Stimulated activated CD8-positive, alpha-beta memory T cell treated with anti-CD3 and anti-CD28 coated beads, Interleukin-7, amount 100 ng/mL, for 24 hours (primary cell): ENCODE measurements at places on chromosomes 2 and 18.

- no peak for DNase-seq
Measured at GRCh38 chr2:73418343-73418742, 32.7 kb downstream of the ALMS1 start.

DNA sequence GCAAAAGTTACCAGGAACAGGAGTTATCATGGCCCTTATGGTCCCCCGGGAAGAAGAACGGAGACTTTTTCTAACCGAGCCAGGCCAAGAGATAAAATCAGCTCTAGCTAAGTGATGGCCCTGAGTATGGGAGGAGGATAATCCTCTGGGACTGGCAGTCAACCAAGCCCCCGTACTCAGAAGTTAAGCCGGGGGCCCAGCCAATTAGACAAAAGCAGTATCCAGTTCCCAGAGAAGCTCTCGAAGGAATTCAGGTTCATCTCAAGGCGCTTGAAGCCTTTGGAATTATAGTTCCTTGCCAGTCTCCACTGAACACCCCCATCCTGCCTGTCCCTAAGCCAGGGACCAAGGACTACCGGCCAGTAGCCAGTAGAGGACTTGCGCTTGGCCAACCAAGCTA, 365.3 kb upstream of the TCF4 start:
- DNase-seq, result no peak

GRCh38 chr2:240226672-240227537, 86.4 kb upstream of the OTOS start:
- DNase-seq, result no peak

DNA sequence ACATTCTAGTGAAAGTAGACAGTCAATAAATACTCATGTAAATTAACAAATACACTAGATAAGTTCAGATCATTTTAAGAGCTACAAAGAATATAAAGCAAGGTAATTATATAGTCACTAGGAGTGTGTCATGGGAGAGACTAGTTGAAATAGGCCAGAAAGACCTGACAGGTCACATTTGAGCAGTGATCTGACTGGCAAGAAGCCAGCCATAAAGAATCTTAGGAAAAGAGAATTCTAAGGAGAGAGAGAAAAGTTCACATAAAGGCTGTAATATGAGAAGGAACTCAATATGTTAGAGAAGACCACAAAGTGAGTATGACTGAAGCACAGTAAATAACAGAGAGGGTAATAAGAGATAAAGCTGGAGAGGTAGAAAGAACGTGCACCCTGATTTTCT, 31.2 kb downstream of the VSNL1 start:
- DNase-seq, result no peak

- no peak for DNase-seq
Measured at GRCh38 chr2:126855606-126856005, 43.1 kb upstream of the TEX51 start.

DNA sequence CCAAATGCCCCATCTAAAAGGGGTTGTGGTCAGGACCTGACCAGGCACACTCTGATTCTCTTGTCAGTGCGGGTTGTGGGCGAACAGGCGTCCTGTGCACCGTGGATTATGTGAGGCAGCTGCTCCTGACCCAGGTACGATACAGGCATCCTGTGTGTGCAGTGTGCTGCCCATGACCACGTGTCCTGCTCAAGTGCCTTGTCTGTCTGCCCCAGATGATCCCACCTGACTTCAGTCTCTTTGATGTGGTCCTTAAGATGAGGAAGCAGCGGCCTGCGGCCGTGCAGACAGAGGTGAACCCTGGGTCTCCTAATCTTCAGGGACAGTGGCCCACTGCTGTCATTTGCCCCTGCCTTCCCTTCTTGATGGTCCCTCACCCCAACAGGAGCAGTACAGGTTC, 14.6 kb downstream of the PTPN18 start:
- DNase-seq, result no peak

DNA sequence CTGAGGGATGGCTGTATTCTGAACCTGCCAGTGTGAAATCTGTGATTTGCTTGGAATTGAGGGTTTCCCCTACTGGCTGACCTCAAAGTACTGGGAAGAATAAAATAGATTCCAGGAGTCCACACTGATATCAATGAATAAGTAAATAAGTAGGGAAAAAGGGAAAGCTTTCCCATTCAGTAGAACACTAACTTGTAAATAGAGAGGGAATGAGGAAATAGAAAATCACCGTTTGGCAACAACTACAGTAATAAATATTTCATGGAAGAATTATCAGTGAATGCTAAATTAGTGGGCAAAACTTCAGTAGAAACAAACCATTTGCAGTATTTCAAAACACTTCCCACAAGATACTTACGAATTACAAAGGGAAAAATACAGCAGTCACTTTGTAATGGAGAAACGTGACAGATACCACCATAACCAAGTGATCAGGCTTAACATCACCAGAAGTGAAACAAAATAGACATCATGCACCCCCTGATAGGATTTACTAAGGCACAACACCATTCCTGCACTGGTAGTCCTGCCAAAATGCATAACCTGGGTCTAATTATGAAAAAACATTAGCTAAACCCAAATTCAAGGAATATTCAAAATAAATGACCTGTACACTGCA, 88.5 kb downstream of the ICA1L start:
- no peak for DNase-seq

DNA sequence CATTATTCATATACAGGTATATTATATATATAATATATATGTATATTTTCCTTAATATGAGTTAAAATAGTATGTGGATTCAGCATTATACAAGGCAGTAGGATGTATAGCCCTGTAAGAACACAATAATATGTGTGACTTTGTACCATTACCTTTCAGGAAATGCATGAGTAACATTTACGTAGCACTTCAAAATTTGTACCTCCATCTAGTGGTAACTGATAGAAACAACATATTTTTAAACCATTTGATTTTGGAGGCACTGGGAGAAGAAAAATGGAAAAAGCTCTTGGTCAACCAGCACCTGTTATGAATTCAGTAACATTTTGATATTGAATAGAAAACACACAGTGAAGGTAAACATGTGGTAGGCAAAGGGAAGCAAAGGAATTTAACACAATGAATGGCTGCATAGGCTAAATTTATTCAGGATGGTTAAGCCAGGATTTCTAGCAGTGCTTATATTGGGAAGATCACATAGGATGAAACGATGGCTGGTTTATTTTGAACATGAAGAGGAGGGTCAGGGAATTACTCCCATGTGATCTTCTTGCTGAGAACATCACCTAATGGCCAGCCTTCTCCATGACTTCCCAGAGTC, 565.5 kb downstream of the CCDC85A start:
- DNase-seq, result no peak

DNA sequence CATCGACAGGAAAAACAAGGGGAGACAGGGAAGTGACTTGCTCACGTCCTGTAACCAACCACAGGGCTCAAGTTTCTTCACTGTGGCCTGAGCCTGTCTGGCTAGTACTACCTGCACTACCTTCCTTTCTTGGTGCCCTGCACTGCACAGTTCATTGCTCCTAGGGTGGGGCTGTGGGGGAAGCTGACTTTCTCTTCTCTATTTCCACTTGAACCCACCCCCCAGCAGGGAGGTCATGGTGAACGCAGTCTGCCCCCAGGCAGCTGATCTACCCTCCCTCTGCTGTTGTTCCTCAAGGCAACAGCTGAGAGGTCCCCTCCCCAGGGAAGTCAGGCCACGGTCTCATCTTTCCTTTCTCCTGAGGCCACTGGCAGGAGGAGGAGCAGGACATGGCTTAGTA, 532.1 kb downstream of the SOX11 start:
- no peak for DNase-seq

DNA sequence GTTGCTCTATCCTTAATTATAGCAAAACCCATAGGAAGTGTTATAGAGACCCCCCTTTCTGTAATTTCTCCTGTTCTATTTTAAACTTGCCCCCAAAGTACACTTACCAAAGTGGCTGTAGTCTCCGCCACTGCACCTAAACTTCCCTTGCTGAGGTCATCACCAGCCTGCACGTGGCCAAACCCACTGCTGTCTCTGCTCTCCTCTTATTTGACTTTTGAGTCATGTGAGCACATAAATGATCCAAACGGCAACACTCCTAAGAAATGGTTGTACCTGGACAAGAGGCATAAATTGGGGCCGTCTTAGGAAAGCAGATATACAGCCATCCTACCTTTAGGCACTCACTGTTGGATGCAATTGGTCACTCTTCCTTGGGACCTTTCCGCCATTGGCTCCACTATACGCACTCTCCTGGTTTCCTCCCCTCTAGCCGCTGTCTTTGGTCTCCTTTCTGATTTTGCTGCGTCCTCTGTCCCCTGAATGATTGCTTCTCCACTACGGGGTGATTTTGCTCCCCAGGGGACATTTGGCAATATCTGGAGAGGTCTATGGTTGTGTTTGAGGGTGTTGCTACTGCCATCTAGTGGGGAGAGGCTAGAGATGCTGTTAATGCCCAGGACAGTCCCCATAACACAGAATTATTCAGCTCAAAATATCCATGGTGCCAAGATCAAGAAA, 19.2 kb upstream of the IL36G start:
- no peak for DNase-seq

DNA sequence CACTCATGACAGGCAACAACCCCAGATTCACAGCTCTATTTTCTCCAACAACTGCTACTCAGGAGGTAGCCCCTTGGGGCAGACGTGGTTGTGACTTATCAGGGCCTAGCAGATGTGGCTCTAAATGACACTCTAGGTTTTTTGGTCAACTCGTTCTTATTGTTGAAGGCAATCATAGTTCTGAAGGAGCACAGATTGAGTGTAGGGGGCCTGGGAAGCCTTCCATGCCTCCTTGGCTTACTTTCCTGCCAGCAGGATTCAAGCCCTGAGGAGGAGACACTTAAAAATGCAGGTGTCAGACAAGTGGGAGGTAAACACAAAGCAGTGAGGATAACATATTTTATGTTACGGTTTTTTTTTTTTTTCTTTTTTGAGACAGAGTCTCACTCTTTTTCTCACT, 23.5 kb upstream of the SUCLG1 start:
- no peak for DNase-seq

- DNase-seq, result no peak
Measured at GRCh38 chr2:71526975-71527374, 73.6 kb downstream of the DYSF start.

DNA sequence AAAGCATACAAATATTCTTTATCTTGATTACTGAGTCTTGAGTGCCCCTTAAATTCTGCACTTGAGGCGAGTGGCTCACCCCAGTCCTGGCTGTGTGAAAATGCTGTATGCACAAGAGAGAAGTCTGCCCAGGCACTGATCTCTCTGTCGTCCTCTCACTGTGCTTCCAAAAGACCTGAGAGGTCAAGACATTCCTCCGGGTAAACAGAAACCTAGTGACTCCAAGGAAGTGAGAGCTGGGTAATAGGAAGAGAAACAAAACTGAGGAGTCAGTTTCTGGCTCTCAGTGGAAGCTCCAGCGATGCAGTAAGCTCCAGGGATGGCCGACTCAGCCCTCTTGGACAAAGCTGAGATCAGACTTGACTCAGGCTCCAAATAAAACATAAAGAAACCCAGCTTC, 70.9 kb downstream of the AAK1 start:
- no peak for DNase-seq

DNA sequence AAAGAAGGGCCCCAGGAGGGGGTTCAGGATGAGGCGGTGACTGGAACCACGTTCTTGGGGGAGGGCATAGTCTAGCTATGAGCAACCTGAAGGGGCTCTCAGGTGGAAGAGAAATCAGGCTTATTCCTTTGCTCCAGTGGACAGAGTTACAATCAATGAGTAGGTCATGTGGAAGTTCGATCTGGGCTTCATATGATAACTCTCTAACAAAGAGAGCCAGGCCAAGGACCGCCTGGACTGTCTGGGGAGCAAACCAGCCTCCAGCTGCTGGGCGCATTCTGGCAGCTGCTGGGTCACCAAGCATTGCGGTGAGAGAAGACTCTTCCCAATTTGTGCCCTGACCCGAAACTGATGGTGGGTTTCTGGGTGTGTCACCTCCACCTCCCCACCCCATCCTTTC, 180.3 kb upstream of the SMAD2 start:
- DNase-seq, result no peak

DNA sequence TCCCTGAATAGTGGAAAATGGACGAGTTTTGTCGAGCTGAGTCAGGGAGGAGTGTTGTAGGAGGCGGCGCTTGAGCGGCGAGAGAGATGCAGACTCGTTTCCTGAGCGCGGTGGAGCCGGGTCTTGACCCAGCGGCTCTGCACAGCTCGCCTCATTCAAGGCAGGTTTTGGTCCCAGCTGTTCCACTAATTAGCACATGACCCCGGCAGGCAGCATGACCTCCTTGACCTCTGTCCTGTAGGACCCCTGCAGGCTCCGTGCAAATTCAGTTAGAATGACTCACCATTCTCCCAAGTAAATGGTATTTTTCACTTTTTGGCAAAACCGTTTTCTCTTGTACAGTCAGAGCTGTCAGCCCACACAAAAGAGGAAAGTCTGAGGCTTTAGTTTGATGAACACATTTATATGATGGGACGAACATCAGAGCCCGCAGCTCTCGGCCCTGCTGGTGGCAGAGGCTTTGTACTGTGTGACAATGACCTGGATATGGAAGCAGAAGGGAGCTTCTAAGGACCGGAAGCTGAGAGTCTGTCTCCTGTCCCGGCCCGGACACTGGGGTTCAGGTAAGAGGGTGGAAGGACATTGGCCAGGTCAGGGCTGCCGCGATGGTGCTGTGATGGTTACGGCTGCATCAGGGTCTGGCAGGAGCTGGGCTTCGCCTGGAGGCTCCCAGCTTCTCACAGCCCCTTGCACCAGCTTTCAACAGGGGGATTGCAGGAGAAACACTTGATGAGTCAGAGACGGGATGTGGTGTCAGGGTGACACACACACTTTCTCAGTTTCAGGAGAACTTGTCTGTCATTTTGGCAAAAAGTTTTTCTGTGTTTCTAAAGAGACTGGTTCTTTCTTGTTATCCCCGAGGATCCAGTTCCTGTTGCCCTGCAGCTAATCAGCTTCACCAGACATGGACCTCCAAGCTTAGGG, 29.9 kb upstream of the ALKAL2 start:
- no peak for DNase-seq

DNA sequence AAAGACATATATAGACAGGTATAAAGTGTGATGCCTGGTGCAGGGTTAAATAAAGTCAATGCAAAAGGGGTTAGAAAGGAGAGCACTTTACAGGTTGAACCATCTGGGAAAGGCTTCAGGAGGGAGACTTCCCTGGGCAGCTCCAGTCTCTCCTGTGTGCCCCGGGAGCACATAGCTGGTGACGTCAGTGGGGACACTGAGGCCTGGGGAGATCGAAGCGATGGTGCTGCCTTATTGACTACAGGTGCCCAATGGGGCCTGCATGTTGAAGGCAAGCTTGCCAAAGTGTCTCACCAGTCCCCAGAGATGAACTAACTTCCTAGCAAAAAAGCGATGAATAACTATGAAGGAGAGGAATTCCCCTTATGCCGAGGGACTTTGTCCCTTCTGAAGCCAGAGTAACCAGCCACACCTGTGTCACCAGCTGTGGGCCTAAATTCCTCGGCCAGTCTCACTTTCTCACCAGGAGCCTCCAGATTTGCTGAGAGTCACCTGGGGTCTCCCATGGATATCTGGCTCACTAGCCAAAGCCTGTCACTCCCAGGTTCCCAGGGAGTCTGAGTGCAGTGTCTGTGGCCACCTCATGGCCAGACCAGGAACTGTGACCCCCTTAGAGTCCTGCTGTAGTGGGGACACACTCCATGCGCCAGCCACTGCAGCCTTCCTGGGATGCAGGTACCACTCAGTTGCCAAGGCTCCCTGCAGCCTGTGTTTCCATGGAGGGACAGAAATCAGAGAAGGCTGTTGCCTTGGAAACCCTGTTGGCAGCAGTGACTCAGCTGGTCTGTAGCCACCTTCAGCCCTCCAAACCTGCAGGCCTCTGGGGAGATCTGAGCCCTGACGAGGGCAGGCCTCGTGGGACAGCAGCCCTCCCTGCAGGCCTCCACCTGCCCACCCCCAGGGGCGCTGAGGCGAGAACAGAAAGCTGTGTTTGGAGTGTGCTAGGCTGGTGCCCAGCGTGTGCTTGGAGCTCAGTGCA, 128.7 kb downstream of the CTIF start:
- DNase-seq, result no peak

- DNase-seq, result no peak
Measured at GRCh38 chr2:211545582-211545981, 989.2 kb downstream of the CPS1 start.
